MV-4-11 (cell line): ENCODE measurements at places on chromosomes 5 and 9.

- DNase-seq: no peak
Measured at GRCh38 chr5:157162919-157163510, 3.0 kb downstream of the GARIN3 start.

GRCh38 chr5:55711507-55712022 is 559 bp downstream of the SLC38A9 start:
- DNase-seq: no peak

DNA sequence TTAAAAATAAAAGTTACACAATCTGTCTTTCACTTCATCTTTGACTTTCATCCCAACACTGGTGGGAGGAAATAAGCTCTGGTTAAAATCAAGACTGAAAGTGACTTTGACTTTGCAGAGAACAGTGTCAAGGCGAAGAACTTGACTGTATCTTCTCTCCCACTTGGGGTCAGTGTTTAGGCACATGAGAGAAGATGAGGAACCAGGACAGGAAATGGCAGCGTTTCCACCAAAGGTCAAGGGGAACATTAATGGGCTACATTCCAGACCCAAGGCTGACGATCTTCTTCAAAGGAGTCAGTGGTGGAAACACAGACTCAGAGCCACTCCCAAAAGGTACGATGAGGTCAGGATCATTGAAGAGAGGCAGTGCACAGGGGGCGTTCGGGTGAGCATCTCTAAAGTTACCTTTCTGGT is 409.5 kb downstream of the ARHGEF28 start:
- DNase-seq: peak; percentile 68

DNA sequence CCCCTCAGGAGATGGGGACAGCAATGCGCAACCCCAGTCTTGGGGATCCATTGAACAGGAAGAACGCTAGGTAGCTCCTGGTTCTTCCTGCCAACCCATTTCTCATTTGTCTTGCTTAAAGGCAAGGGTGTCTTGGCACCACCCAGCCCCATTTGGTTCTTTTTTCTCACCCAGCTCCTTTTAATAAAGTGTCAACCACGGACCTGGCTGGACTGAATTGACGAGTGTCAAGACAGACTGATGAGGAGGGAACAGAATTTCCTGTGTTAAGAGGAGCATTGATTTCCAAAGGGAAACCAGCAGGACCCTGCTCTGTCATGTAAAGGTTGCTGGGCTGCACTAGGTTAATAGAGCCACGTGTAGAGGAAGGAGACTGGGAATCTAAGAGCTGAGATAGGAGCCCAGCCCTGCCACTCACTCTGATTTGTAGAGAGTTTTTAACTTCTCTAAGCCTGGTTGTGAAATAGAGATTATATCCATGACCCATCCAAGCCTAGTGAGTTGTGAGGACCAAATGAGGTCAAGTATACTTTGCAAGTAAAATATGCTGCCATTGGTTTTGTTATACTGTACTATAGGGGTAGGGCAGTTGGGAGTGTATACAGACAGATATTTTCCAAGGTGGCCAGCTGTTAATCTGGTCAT is 33.7 kb downstream of the OSTF1 start:
- peak; percentile 36 for DNase-seq

GRCh38 chr9:134669399-134669955 is 27.9 kb downstream of the COL5A1 start:
- DNase-seq: no peak

GRCh38 chr9:22009506-22009867 is 382 bp upstream of the CDKN2B start:
- DNase-seq: no peak

DNA sequence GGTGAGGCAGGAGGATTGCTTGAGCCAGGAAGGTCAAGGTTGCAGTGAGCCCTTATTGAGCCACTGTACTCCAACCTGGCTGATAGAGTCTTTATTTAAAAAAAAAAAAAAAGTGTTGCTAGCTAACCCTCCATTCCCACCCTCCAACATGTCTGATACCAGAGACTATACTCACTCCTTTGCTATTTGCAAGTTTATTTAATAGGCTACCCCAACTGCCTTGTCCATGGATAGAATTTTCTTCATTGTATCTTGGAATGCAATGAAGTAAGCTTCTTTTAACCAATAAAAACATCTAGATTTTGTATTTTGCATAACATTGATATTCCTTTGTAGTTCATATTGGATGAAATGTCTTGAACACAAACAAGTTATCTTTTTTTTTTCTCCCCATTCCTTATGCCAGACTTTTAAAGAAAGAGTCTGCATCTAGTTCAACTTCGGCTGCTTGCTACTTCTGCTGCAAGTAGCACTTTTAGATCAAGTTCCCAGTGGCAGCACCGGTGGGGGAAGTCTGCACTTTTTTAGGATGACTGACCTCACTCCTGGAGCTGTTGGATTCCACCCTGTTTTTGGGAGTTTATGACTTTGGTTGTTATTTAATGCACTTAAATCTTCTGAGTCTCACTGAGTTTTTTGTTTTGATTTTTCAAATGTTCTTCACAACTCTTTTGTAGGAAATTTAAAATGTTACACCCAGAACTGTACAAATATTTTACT is 112.5 kb downstream of the UHRF2 start:
- no peak for DNase-seq

GRCh38 chr5:141866096-141866495 is 12.1 kb downstream of the PCDH1 start:
- no peak for DNase-seq

DNA sequence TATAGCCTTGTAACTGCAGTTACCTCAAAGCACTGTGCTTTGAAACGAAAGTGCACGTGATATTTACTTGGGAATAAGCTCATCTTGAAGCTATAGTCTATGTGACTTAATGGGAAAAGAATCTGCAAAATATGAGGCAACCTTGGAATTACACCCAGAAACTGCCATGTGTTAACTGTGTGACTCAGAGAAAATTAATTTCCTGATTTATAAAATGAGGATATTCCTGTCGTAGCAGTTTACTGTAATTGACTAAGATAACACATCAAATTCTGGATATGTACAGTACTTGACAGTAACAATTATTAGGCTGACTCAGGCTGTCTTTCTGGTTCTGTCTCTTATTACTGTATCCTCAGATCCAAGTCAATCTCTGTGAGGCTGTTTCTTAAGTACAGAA is 1079.9 kb upstream of the ACO1 start:
- DNase-seq: no peak

- no peak for DNase-seq
Measured at GRCh38 chr5:31413030-31413812, 118.7 kb downstream of the DROSHA start.

DNA sequence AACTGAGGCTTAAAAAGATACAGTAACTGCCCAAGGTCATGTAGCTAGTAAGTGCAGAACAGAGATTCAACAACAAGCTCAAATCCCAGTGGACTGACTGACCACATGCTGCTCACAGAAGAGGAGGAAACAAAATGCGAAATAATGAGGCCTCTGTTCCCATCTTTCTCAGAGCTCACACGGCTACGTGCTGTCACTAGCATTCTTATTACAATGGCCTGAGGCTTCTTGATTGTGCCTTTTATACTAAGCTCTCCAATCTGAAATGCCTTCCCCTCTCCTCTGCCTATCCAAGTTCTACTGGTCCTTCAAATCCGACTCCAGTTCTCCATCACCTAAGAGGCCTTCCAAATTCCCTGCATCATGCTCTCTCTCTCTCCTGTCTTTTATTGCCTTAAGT is 26.0 kb downstream of the SGTB start:
- DNase-seq: no peak

DNA sequence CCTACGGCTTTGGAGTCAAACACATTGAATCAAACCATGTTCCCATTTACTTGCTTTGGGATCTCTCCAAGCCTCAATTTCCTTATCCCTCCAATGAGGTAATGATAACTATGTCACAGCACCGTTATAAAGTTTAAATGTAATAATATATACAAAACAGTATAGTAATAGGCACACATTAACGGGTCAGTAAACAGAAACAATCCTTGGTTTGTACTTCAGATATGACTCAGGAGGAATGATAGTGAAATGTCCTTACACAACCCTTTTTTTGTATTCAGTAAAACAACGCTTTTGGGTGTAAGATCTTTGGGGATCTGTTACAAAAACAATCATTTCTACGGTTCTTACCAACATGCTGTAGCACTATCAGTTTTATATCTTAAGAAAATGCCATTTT is 178.5 kb upstream of the GNA14 start:
- DNase-seq: no peak

GRCh38 chr9:122158202-122158601 is 1.4 kb downstream of the NDUFA8 start:
- DNase-seq: peak; percentile 48

DNA sequence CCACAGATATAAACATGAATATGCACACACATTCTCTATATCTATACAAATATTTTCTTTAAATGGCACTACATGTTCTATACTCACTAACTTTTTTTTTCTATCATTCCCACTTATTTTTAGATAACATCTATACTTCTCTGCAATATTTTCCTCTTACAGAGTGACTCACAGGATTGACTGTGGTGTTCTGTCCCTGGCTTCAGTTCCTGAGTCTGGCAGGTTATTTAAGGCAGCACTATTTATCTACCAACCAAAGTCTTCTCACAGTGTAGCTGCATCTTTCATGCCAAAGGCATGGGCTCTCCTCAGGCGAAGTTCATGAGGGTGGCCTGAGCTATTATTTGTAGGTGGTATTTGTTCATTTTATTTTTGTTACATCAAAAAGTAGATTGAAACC is 409.0 kb downstream of the PRR16 start:
- DNase-seq: no peak

GRCh38 chr9:129667850-129668249 is 2.4 kb downstream of the PRRX2 start:
- no peak for DNase-seq

GRCh38 chr9:89426384-89426961 is 71.4 kb downstream of the SEMA4D start:
- peak; percentile 89 for DNase-seq

GRCh38 chr5:52825826-52826225 is 38.1 kb downstream of the ITGA1 start:
- peak; percentile 32 for DNase-seq

- DNase-seq: no peak
Measured at GRCh38 chr5:39160576-39161213, 58.7 kb downstream of the FYB1 start.

DNA sequence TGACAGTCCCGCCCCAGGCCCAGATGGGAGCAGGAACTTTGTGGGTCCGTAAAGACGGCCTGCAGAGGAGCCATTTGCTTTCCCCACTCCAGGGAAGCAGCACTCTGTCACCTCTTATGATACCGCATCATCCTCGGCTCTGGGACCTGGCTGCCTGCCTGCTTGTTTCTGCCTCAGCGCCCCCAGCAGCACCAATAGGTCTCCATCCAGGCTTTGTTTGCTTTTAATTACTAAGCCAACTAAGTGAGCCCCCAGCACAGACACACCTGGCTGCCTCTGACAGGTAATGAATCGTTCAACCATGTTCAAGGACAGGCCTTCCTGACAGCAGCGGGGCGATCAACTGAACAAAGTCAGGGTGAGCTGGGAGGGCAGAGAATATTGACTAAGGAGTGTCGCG is 141.4 kb downstream of the C5orf15 start:
- no peak for DNase-seq

DNA sequence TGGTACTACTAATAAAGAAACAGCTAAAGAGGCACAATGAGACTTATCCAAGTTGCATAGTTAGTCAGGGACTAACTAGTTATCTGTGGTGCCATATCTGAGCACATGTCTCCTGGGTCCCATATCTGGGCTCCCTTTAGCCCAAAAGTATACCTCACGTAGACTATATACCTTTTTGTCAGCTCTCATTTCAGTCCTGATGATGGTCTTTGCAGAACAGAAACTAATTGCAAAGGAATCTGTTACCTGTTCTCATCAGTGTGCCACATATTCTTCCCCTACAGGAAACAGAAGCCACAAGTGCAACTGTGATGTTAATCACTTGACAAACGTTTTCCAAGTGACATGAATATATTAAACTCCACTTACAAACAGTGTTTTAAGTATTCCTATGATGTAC is 395.2 kb downstream of the KIAA0825 start:
- no peak for DNase-seq

- no peak for DNase-seq
Measured at GRCh38 chr9:129033216-129033615, 3.2 kb upstream of the MIGA2 start.

GRCh38 chr5:1429496-1429895 is 15.7 kb downstream of the SLC6A3 start:
- no peak for DNase-seq

GRCh38 chr9:25117791-25118190 is 560.5 kb downstream of the TUSC1 start:
- no peak for DNase-seq

DNA sequence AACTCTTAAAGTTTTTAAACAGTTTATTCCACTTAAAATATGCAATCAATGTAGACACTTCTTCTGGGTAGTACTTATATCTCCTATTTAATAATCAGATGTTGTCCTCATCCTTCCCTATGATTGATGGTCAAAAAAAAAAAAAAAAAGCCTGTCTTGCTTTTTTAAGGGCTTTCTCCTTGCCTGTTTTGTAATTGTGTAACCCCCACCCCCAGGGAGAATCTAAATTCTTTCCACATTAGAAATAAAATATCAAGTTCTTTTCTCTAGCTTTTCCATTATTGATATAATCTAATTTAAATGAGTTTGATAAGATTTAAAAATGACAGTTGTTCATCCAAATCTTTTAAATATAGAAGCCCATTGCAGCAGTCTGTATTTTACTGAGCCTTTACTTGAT is 119.7 kb downstream of the CHSY3 start:
- DNase-seq: no peak

DNA sequence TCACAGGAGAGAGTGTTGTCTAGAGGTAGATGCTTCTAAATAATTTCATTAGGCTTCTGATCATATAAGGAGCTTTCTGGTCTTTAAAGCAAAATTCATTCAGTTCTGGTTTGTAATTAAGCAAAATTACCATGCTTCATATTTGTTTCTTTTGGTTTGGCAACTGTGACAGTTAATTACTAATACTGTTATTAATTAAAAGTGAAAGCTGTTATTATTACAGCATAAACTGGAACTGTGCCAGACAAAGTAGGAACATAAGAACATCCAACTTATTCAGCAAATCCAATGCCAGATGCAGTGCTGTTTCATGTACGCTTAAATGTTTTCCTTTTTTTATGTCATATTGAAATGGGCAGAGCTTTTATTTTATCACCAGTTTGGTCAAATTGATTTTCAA is 70.4 kb upstream of the DAB2 start:
- DNase-seq: no peak

DNA sequence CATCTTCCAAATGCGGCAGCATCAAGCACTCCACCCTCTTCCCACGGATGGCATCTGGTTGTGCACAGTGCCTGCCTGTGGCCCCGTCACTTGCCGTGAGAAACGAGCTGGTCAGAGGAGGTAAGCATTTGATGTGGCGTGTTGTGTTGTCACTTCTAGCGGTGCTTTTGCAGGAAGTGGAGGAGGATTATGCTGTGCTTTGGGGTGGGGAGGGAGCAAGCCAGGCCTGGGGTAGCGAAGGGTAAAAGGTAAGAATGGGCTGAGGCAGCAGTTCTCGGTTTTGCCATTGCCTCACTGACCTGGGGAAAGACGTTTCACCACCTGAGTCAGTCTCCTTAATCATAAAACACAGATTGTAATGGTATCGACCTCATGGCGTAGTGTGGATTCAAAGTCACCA is 2.3 kb upstream of the POMT1 start:
- DNase-seq: peak; percentile 6
